Stimulated activated CD8-positive, alpha-beta memory T cell treated with anti-CD3 and anti-CD28 coated beads, Interleukin-15, amount 100 ng/mL, for 1 hour (primary cell): ENCODE measurements at places on chromosomes 5 and 9.

GRCh38 chr9:27548055-27548741 lies 18.6 kb upstream of the MOB3B start:
- DNase-seq, result no peak

- no peak for DNase-seq
Measured at GRCh38 chr5:128284236-128284635, 200.7 kb downstream of the SLC12A2 start.

GRCh38 chr5:75050415-75050814 lies 1.9 kb downstream of the GCNT4 start:
- peak; percentile 6 for DNase-seq

DNA sequence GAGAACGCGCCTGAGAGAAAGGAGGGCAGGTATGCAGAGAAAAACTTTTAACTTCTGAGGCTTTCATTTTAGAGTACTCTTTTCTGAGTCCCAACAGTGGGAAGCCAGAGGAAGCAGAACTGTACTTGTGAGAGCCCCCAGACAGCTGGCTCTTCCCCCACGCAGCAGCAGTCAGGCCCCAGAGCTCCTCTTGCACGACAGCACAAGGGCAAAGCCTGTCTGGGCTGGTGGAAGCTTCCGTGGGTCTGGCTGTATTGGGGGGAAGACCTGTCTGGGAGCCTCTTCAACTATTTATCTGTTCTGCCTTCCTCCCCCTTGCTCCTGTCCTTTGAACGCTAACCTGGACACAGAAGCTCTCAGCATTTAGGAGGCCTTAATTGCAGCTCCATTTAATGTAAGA lies 68.2 kb downstream of the THBS4 start:
- DNase-seq, result no peak

- no peak for DNase-seq
Measured at GRCh38 chr5:35478856-35479682, 138.6 kb upstream of the SPEF2 start.

DNA sequence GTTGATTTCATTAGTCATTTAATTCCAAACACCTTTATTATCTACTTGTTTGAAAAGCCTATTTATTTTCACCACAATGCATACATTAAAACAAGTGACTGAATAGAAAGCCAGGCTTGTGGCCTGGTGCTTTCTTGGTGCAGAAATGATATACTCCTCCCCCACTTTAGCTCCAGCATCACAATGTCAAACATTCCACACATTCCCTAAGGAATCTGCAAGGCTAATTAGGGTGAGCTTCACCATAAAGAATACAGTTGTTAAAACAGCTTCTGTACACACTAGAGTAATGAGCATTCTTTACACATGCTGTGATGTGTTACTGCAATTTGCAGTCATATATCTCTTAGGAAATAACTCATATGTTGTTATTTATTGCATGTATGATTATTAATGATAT lies 705.7 kb downstream of the CETN3 start:
- no peak for DNase-seq

- DNase-seq, result no peak
Measured at GRCh38 chr5:177290816-177291596, 12.5 kb downstream of the RAB24 start.
